NCI-H1436 treated with DMSO at 0.1 percent for 48 hours (cell line): ENCODE measurements at places on chromosomes 2 and 18.

GRCh38 chr18:71807586-71807985 is 736.6 kb downstream of the CBLN2 start:
- DNase-seq: no peak

GRCh38 chr2:142944264-142944663 is 66.8 kb downstream of the KYNU start:
- no peak for DNase-seq

DNA sequence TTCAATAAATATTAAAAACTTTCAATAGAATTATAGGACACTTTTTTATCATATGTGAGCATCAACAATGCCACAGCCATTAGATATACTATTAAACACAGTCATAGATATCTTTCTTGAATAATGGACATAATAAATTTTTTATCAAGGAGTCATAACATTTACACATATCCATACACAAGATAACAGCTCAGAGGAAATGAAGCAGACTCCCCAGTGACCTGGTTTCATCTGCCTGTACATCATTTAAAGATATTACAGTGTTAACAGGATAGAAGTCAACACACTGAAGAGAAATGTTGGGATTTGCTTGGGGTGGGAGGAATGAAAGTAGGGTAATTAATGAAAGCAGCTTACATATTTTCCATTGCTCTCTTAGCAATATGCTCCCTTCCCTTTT is 5.1 kb downstream of the SCG2 start:
- no peak for DNase-seq

DNA sequence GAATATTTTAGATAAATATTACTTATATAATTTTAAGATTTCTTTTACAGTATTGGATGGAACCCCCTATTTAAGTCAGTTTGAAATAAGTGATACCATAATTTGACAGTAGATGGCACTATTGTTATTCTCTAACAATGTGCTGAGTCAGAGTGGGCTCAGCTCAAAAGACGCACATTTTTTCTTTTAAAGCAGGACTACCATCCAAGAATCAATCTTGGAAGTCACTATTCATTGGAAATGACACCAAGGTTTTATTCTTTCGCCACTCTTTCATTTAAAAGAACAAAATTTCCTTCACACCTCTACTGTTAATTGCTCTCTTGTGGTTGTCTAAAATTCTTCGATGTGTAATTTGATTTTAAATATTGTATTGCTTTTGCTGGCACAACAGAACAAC is 32.6 kb upstream of the SPAG16 start:
- no peak for DNase-seq

GRCh38 chr2:95320986-95321767 is 24.0 kb downstream of the KCNIP3 start:
- DNase-seq: no peak
